Activated T-helper 1 cell treated with anti-CD3 and anti-CD28 coated beads, Interleukin-12 subunit alpha, Interleukin-12 subunit beta, Interleukin-2, Interleukin-4 antibody, amounts not matched to agents 30 ng/mL and 10 ng/mL and 1 ng/mL, durations not matched to agents 14 hours and 24 hours and 36 hours (primary cell): ENCODE measurements at places on chromosomes 3 and 15.

GRCh38 chr15:99446565-99447496 is 119.0 kb upstream of the MEF2A start:
- no peak overlapping the region for H3K27ac ChIP-seq
- no peaks in the 10 kb centered on the region for H3K36me3 ChIP-seq
- no peak for DNase-seq
- no peak overlapping the region for H3K4me3 ChIP-seq
- peaks cover 15% of the 10 kb centered on the region for H3K27me3 ChIP-seq

GRCh38 chr3:79361748-79362378 is 405.9 kb downstream of the ROBO1 start:
- no peaks in the 10 kb centered on the region for H3K27me3 ChIP-seq
- DNase-seq, result no peak
- no peak overlapping the region for H3K4me3 ChIP-seq
- H3K36me3 ChIP-seq, result no peaks in the 10 kb centered on the region
- no peak overlapping the region for H3K27ac ChIP-seq

DNA sequence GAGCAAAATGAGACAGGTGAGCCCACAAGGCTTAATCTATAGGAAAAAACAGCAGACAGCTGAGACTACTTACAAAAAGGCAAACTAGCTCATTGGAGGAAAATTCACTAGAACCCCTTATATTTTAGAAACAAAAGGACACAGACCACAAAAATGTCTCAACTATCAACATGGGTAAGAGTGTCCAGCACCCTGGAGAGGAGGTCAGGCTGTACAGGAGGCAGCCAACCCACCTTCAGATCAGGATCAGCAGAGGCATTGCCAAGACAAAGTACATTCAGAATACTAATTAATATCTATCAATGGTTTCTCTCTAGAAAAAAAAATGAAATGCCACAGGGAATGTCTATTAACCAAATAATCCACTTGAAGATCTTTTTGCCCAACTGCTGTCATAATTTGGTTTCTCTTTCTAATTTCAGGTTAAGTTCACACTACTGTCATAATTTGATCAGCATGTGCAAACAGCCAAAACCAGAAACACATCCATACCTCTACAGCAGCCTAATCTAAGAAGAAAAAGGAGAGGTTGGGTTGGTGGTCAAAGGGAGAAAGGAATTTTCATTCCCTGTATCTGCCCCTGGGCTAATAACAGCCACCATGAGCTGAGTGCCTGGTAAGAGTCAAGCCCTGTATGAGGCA is 26.0 kb upstream of the THBS1 start:
- H3K27me3 ChIP-seq, result peaks cover 7% of the 10 kb centered on the region
- no peak overlapping the region for H3K27ac ChIP-seq
- no peak overlapping the region for H3K4me3 ChIP-seq

DNA sequence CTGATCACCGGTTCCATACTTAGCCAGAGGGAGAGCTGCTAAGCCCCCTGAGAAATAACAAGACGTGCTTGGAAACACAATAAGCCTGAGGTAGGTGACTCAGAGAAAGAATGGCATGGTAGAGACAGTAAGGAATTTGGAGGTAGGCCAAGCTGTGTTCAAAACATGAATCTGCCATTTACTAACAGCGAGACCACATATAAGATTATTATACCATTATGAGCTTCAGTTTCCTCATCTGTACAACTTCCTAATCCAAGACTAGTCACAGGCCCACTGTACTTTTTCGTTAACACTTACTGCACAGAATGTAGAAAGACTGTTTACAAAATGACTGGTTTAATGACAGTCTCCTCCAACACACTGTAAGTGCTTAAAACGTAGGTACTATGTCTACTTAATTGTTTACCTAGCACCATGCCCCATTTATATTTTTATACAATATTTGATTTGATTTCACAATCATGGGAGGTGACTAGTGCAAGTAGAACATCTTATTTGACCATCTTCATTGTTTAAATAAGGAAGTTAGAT is 25.7 kb downstream of the ATOSA start:
- no peak overlapping the region for H3K27ac ChIP-seq
- DNase-seq, result no peak
- peaks cover 14% of the 10 kb centered on the region for H3K4me1 ChIP-seq
- peaks cover 23% of the 10 kb centered on the region for H3K36me3 ChIP-seq
- H3K27me3 ChIP-seq, result no peaks in the 10 kb centered on the region

DNA sequence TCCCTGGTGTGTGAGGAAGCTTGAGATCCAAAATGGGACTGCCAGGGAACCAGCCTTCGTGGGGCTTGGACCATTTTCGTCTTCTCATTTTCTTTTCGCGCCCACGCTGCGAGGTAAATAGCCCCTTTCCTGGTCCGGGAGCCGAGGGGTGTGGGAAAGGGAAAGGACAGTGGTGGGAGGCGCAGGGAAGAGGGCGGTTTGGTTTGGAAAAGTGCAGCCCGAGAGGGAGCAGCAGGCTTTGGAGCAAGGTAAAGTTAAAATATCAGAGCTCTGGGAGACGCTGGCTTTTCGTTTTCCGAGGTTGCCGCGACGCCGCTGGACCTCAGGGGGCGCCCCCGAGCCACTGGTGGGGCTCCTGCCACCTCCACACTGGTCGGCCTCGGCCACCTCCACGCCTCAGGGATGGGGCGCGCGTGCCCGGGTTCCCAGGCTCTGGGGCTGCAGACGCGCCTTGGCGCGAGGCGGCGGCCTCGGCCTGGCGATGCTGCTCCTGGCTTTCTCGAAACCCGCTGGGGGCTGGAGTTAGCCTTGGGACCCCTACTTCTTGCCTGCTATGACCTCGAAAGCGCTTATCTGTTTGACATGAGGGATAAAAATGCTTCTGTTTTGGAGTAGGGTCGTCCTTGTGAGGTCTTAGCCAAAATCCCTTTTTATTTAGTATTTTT is 3.2 kb downstream of the PTPRG start:
- DNase-seq, result no peak
- peaks cover 52% of the 10 kb centered on the region for H3K27me3 ChIP-seq
- peak overlapping the region; percentile 84 for H3K4me3 ChIP-seq
